Smooth muscle cell of the brain vasculature (primary cell): ENCODE measurements at places on chromosomes 2 and 18.

DNA sequence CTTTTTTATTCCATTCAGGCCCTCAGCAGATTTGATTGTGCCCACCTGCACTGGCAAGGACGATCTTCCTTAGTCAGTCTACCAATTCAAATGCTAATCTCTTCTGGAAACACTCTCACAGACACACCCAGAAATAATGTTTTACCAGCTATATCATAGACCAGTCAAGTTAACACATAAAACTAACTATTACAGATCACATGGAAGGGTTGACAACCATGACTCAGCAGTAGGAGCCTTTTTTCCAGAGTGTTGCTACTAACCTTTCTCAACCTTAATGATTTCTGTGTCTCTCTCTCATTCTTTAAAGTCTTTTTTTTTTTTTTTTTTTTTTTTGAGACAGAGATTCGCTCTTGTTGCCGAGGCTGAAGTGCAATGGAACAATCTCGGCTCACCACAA, 143.5 kb upstream of the MSH6 start:
- no peak for DNase-seq

DNA sequence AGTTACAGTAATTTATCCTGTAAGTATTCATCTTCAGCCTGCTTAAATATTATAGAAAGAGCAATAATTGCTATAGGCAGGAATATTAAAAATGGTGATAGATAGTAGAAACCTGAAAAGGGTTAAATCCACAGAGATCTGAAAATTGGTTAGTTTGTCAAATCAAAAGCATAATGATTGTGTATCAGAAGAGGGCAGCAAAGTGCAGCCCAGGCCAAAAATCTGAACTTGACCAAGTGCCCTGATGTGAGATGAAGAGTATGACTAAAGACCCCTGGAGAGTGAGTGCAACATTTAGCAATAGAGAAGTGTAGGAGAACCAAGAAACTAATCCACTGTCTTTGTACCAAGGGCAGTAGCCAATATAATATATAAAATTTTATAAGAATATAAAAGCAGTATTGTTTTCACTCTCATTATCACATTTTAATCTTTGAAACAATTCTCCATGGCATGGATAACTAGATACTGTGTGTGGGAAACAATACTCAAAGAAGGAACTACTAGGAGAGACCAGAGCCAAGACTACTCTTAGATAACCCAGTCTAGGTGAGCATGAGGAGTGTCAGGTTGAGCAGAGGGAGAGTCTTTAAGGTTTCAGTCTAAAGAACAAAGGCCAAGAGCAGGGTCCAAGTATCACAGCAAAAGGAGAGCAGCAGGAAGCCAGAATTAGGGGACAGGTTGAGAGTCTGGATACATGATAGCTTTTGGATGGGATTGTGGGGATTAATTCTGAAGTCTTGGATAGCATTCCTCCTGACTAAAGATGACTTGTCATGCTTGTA, 148.7 kb downstream of the CALCRL start:
- DNase-seq: peak; percentile 28

GRCh38 chr2:147689220-147689909, 155.5 kb upstream of the ACVR2A start:
- DNase-seq: no peak

- DNase-seq: no peak
Measured at GRCh38 chr2:15745907-15746702, 154.4 kb downstream of the DDX1 start.

- DNase-seq: no peak
Measured at GRCh38 chr18:24181806-24182205, 42.9 kb downstream of the CABYR start.
